CD4-positive, alpha-beta T cell treated with Interleukin-10 for 1 hour (primary cell): ENCODE measurements at places on chromosomes 13 and 19.
A peak's percentile ranks its signal among the peaks of the same experiment; 100 is the strongest.

DNA sequence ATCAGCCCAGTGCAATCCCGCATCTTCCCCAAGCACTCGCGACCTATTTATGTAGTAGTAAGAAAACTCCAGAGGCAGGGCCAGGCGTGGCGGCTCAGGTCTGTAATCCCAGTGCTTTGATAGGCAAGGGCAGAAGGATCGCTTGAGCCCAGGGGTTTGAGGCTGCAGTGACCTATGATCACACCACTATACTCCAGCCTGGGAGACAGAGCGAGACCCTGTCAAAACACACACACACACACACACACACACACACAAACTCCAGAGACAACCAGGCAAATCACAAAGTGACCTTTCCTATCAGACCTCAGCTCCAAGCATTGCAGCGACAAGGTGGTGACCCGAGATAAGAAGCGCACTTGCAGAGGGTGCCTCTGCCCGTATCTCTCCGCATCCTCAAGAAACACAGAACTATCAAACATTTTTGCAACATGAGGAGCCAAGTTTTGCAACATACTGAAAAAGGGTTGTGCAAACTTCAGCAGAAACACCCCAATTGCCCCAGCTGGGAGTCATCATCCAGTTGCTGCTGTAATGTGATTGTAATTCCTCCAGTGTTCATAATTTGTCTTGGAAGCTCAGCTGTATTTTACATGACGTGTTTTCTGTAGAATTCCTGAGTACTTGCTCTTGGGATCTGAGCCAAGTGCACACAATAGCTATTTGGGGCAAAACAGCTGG lies 8.7 kb upstream of the KLF2 start:
- DNase-seq, result no peak

GRCh38 chr13:41244556-41244955 lies 18.8 kb downstream of the MTRF1 start:
- no peak for DNase-seq

DNA sequence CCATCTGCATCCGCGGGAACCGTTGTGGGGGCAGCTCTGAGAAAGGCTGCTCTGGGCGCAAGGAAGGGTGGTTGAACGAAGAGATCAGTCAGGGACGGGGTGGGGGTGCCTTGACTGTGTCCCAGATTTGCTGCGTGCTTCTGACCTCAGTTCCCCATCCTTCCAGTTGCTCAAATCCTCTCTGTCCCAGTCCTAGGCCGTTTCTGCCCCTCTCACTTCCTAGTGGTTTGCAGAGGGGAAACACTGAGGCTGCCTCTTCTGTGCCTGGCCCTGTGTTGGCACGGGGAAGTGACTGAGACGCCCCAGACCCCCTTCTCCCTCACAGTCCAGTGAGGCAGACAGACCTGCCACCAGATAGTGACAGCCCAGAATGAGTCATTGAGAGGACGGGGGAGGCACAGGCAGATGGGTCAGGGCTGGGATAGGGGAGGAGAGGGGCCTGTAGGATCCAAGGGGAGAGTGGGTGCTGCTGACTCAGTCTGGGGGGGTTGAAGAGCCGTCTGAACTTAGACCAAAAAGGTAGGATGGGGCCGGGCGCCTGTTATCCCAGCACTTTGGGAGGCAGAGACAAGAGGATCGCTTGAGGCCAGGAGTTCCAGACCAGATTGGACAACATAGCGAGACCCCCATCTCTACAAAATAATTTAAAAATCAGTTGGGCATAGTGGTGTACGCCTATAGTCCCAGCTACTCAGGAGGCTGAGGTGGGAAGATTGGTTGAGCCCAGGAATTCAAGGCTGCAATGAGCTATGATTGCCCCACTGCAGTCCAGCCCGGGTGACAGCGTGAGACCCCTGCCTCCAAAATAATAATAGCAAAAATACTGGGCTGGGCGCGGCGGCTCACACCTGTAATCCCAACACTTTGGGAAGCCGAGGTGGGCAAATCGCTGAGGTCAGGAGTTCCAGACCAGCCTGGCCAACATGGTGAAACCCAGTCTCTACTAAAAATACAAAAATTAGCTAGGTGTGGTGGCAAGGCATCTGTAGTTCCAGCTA lies 26.5 kb downstream of the NUMBL start:
- peak; percentile 18 for DNase-seq

- no peak for DNase-seq
These were observed 518 bp downstream of the FLT3LG start for GRCh38 chr19:49474542-49474924.

- DNase-seq, result no peak
These were observed 54.8 kb upstream of the SOX1 start for GRCh38 chr13:112012016-112012704.

DNA sequence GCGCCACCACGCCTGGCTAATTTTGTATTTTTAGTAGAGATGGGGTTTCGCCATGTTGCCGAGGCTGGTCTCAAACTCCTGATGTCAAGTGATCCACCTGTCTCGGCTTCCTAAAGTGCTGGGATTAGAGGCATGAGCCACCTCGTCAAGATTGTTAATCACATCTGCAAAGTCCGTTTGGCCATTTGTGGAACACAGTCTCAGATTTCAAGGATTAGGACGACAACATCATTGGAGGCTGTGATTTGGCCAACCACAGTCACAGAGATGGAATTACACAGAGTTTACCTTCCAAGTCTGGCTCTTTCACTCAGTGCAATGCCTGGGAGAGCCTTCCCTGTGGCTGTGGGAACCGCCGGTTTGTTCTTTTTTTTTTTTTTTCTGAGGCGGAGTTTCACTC lies 17.8 kb downstream of the SULT2B1 start:
- no peak for DNase-seq

- no peak for DNase-seq
These were observed 584.2 kb upstream of the SLITRK1 start for GRCh38 chr13:84466461-84466860.

- no peak for DNase-seq
These were observed 214.7 kb downstream of the POSTN start for GRCh38 chr13:37383856-37384370.

- DNase-seq, result no peak
These were observed 570.9 kb downstream of the PCDH9 start for GRCh38 chr13:66659286-66659685.
